ENCODE measurements at places on chromosomes 16 and 17.

GRCh38 chr16:48231727-48232492 lies 12.2 kb upstream of the LONP2 start:
- no peak for DNase-seq

- DNase-seq: no peak
Observed at GRCh38 chr16:86931410-86931941, 353.1 kb downstream of the FOXL1 start.

- DNase-seq: no peak
Observed at GRCh38 chr16:61871837-61872777, 164.1 kb downstream of the CDH8 start.

GRCh38 chr17:36074365-36074764 lies 10.3 kb downstream of the CCL18 start:
- DNase-seq: no peak

- no peak for DNase-seq
Observed at GRCh38 chr16:72840631-72841381, 207.1 kb downstream of the ZFHX3 start.

GRCh38 chr16:81138831-81139557 lies 42.8 kb upstream of the GCSH start:
- DNase-seq: no peak

- DNase-seq: no peak
Observed at GRCh38 chr17:65441053-65441605, 120.3 kb downstream of the AXIN2 start.

DNA sequence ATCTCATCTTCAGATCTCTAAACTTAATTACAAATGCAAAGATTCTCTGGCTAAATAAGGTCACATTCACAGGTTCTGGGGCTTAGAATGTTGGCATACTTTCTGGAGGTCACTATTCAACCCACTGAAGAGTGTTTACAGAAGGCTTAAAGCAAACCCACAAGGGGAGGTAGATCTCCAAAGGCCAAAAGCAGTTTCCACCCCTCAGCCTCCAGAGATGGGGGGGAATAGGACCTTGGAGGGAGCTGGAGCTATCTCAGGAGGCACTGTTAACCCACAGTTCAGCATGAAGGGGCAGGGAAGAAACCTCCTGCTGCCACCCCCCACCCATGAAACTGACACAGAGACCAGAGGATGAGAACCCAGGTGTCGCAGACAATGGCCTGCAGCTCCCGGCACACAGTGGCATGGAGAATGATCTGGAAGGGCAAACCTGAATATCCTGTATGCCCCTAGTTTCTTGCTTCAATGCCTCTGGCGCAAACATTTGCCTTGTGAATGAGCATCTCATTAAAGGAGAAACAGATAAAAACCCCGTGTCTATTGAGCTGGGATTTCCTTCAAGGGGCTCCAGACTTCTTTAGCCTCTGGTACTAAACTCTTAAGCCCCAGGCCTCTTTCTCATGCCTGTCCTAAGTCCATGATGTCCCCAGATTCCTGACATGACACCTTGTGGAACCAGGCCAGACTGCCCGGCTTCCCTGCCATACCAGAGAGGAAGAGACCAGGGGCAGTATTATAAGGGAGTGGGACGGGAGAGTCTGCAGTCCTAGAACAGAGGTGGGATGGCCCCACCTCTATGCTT lies 103.1 kb upstream of the CDH5 start:
- no peak for DNase-seq

DNA sequence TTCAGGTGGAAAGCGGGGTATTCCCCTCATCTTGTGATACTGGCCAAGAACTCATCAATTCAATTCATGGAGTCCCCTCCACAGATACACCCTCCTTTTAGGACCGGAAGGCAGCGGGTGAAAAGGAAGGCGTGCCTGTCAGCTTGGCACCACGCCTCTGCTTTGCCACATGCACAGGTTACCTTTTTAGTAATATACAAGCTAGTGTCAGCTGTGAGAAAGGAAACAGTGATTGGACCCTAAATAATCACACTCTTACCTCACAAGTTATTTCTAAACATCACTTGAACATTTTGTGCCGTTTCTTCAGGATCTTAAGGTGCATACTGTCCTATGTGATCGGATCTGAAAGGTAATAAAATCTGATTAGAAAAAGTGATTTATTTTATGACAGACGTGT lies 15.7 kb downstream of the ZDHHC7 start:
- no peak for DNase-seq

GRCh38 chr16:64445245-64445644 lies 676.6 kb downstream of the CDH11 start:
- no peak for DNase-seq

DNA sequence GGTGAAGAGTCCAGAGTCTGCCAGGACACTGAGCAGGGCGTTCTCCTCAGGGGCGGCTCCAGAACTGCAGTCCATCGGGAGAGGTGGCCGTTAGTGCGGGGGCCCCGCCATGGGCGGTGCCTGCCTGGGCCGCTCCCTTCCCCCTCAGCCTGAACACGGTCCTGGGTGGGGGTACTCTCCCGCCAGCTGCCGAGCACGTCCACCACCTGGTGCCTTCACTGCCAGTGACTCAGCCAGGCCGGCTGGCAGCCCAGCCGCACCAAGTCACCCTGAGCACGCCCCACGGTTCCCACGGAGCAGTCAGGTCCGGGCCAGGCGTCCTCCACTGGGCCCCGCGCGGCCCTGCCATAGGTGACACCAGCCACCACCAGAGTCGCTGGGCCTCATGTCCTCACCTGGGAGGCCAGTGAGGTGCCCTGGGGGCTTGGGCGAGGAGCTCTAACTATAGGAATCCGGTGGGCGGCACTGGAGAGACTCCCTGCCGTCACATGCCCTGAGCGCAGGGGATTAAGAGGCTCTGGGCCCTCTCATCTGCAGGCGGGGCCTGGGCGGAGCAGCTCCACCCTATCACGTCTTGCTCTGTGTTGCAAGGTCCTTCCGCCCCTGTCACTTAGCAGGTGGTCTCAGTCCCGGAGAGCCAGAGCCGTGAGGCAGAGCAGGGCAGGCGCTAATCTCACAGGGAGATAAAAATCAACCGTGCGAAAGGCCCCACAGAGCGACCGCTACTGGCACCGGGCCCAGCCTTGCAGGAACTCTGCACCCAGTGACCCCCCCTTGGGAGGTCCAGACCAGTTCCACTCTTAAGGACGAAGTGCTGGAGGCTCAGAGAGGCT lies 14.3 kb downstream of the PIEZO1 start:
- no peak for DNase-seq

- no peak for DNase-seq
Observed at GRCh38 chr16:10480151-10480550, 94.3 kb downstream of the ATF7IP2 start.

DNA sequence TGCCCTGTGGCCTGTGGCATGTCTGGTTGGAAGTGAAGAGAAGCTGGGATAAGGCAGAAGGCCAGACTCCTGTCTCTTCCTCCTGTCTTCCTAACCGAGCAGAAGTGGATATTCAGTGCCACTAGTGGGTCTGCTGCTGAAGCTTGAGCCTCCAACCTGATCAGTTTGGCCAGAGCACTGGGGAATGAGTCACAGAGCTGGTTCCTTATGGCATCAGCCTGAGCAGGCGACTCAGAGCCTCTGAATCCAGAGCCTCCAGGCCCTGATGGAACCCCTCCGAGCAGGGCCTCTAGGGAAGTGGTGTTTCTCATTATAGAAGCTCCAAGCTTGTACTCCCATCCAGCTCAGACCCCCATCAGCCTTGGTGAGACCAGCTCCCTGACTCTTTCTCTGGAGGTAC lies 2.0 kb downstream of the WSCD1 start:
- DNase-seq: no peak

DNA sequence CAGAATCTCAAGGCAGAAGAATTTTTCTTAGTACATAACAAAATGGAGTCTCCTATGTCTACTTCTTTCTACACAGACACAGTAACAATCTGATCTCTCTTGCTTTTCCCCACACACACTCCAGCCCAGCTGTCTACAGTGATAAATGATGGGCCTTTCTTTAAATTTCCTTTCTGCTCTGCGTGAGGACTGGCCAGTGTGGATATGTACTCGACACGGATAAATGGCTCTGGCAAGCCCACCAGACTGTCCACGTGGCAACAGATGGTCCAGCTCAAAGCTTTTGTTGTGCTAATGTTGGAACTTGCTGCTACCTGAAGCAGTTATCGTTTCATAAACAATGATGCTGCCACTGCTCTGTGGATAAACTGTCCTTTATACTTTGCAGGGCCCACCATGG lies 410.7 kb downstream of the TMEM114 start:
- no peak for DNase-seq

DNA sequence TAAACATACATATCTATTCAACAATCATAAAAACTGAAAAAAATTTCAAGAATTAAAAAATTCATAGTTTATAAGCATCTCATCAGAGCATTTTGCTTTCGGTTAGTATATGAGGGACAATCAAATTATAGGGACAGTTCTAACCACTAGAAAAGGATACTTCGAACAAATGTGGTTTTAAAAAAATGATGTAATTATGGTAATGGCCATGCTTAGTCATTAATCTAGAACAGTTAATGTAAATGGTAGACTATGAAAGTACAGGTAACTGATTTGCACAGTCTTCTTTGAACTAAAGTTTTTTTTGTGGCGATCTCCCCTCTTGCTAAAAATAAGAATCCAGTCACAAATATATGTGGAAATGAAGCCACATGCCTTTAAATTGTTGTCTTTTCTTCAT lies 63.5 kb upstream of the PHOSPHO1 start:
- no peak for DNase-seq
